ENCODE measurements at places on chromosomes 4 and X.

DNA sequence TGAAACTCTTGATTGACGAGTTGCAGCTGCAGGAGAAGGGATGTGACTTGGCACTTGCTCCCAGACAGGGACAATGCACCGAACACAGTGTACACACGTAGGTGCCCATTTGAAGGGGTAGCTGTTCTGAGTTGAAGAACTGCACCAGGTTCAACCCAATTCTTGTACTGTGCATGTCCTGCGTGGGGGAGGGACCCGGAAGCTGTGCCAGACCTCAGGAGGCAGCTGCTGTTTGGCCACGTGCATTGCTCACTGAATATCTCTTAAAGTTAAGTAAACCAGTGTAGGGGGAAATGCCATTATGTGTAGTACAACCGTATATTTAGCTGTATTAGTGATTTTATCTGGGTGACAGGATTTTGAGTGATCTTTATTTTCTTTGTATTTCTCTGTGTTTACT is 12.0 kb upstream of the RBBP7 start:
- no peak for DNase-seq

GRCh38 chr4:121654738-121655137 is 42.0 kb downstream of the ANXA5 start:
- no peak for DNase-seq

DNA sequence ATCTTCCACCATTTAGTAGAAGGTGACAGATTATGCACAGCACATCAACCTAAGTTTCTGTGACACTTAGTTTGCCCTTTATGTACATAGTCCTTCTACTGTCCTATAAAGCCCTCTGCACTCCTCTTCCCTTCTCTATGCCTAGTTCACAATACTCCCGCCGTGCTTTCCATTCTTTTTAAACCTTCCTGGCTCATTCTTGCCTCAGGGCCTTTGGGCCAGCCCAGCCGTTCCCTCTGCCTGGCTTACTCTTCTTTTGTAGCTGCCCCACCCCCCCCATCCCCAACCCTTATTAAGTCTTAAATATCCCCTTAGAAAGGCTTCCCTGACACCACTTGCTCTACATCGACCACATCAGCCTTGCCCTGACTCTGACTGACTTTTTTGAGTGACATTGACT is 33.0 kb downstream of the SGMS2 start:
- DNase-seq: no peak

DNA sequence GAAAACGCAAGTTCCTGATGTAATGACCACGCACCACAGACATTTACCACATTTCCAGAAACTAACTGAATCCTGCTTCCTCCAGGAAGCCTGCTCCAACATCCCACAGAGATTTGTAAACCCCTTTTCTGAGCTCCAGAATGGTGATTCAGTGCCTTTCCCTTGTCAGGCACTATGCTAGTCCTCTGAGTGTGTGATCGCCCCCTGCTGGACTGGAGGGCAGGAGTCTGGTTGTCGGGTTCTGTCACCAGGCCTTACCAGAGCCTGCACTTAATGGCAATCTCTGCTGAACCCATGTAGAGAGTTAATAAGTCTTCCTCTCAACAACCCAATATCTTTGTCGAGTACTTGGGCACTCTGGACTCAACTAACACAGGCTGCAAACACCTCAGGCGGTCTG is 14.5 kb upstream of the KDM5C start:
- DNase-seq: peak; percentile 16

DNA sequence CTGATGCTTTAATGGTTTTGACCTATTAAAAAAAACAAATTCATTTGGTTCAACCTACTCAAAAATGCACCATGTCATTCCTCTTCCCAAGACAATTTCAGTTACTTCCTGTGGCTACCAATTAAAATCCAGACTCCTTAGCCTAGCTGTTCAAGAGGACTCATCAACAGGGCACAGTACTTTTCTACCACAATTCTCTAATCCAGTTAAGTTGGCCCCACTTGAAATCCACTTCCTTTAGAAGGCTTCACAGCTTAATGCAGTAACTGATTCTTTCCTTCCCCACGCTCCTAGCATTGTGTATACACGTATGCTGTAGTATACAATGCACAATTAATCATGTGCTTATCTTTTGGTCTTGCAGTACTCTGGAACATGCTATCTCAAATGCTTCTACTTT is 129.8 kb downstream of the UGT8 start:
- no peak for DNase-seq

GRCh38 chrX:10101269-10101668 is 55.5 kb upstream of the CLCN4 start:
- DNase-seq: no peak

GRCh38 chr4:172517391-172517790 is 651.2 kb upstream of the GALNT7 start:
- DNase-seq: no peak

DNA sequence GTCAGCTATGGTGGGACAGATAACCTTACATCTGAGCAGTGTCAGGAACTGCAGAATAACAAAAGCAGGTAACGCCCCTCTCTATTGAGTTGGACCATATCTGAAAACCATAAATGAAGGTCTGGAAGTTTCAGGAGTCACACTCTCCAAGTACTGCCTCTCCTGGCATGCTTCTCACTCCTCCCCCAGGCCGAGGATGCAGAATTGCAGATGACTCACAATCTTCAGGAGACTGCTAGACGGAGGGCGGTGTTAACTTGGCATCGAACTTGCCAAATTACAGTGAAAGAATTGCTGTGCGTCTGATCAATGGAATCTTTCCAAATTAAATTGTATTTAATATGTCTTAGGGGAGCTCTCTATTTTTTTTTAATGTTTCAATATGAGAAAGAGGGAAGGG is 67.1 kb upstream of the TRIM2 start:
- DNase-seq: no peak

GRCh38 chr4:66853845-66854244 is 691.5 kb downstream of the CENPC start:
- no peak for DNase-seq

DNA sequence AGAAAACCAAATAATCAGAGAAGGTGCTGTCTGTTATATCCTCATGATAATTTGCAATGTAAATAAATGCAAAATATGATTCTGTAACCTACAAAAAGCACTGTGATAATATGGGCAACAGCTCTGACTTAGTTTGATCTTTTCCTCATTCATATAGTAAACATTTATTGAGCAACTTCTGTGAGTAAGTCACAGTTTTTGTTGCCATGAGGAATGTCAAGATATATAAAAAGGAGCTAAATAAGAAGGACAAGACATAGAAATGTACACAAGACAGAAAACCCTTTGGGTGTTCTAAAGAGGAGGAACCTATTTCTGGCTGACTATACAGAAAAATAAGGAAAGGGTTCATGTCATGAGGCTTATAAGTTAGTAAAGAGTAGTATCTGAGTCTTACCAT is 44.3 kb downstream of the ARSJ start:
- DNase-seq: no peak

DNA sequence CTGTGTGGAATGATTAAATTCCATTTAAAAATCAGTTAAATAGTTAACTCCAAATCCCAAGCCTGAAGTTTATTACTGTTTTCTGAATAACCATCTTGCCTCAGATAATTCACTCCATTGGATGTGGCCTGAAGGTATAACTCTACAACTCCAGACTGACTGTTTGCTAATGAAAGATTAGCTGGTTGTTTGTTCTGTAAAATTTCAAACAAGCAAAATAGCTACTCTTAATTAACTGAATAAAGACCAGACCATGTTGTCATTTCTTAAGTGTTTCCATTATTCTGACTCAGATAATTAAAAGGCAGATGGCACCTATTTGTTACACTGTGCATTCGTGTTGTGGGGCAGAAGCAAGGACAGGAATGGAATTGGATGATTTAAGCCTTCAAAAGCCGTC is 78.5 kb upstream of the DDIT4L start:
- DNase-seq: no peak

DNA sequence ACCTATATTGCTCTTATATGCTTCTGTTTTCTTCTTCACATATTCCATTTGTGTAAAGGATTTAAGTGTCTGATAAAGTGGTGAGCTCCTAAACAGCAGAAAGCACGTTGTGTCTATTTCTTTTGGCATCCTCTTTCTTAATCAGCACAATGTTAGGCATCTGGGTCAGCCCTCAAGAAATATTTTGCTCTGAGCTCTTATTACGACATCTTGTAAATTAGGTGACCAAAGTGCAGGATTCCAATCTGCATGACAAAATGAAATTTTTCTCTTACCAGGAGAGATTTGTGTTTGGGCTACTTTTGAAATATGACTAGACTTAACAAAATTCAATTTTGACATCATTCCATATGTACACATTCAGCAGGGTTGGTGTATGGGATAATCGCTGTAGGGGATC is 210.0 kb upstream of the IGFBP7 start:
- DNase-seq: no peak

GRCh38 chr4:17082186-17082585 is 183.7 kb upstream of the LDB2 start:
- no peak for DNase-seq

- DNase-seq: no peak
These were observed 4.5 kb upstream of the ZNF732 start for GRCh38 chr4:309807-310206.

DNA sequence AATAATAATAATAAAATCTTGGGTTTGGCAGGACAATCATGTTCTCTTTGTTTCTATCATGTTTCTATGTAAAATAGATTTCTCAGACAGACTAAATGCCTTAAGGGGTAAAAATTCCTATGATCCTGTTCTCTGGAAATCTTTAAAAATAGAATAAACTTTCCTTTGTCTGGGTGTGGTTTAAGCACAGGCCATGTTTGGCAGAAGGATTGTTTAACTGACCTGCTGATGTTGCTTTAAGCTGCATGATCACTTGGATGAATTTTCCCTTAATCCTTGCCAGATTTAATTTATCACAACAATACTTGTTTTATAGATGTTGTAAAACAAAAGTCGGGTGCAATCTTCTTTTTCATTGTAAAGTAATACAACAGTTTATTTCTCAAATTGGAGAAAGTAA is 341.7 kb upstream of the FAT1 start:
- no peak for DNase-seq

- DNase-seq: no peak
These were observed 2.7 kb downstream of the AFP start for GRCh38 chr4:73438582-73439215.

GRCh38 chr4:82797405-82798111 is 1.0 kb downstream of the SCD5 start:
- DNase-seq: no peak

DNA sequence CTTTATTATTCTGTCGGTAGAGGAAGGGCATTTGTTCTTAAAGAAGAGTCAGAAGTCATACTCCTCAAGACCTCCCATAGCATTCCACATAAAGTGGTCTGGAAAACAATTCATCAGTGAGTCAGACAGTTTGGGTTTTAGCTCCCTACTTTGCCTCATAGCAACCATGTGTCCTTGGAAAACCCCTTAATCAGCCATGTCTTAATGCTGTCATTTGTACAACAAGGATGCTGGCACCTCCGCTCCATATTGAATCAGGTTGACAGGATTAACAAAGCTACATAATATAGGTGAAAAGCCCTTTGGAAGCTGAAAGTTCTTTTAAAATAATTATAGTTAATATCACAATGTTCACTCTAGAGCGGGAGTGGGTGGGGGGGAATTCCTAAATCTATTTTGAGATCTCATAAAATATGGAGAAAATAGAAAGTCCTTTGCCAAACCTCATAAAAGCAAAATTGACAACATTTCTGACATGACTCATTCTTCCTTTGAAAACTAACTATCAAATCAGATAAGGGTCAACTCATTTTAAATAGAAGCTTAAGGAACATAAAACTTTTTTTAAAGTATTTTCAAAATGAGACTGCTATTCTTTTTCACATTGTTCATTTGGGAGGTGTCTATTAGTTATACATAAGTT is 37.3 kb upstream of the GUCY1A1 start:
- no peak for DNase-seq
